NCI-H524 (cell line): ENCODE measurements at places on chromosomes 7 and 10.

GRCh38 chr10:128048819-128049210 lies 77.4 kb downstream of the MKI67 start:
- no peak for DNase-seq

DNA sequence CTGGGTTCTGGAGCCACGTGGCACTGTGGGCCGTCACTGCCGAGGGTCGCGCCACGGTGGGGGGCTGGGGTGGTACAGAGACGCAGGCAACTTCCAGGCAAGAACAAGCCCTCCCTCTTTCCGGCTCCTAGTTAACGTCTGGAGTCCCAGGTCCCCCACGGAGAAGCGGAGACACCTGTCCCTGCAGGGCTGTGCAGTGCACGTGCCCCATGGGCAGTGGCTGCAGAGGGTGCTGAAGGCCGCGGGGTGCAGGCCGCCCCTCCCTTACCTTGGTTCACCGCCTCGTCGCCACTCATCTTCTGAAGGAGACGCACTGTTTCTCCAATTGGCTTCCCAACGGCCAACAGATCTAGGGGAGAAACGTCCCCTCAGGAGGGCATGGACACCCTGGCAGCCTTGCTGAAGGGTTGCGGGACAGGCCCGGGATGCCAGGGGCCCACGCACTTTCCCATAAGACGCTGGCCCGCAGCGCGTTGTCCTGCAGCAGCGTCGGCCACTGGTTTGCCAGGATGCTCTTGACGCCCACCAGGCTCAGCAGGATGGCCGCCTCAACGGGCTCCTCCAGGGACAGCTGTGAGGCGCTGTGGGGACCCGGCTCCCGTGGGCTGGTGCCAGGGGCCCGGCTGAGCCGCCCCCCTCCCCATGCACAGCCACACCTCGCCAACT lies 24.3 kb upstream of the NKX6-2 start:
- DNase-seq, result no peak

DNA sequence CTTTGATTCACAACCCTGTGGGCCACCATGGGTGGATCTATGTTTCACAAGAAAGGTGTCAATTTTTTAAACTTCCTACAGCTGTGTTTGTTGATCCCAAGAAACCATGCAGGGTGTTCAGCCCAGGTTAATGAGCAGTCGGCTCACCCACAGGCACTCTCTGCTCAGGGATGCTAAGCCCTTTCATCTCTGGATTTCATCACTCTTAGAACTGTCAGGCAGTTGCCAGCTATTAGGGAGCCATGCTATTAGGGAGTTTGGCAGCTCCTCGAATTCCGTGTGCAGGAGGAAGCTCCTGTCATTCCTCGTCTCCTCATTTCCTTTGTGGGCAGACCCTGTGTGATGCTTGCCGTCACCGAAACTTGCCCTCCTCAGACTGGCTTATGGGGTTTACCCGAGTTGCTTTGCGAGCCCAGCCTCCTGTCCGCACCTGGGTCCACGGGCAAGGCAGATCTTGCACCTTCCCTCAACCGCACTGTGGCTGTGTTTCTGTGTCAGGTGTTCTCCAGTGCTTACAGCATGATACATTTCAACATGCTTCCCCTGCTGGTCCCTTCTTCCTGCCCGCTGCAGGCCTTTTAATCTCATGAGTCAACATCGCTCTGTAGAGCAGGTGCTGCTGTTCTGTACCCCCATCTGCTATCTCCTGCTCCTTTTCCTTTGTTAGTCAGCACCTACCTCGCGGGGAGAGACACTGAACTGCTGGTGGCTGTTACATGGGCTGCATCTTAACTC lies 509.8 kb downstream of the SUGCT start:
- peak; percentile 80 for DNase-seq

GRCh38 chr7:91632234-91632940 lies 248.1 kb downstream of the MTERF1 start:
- no peak for DNase-seq

DNA sequence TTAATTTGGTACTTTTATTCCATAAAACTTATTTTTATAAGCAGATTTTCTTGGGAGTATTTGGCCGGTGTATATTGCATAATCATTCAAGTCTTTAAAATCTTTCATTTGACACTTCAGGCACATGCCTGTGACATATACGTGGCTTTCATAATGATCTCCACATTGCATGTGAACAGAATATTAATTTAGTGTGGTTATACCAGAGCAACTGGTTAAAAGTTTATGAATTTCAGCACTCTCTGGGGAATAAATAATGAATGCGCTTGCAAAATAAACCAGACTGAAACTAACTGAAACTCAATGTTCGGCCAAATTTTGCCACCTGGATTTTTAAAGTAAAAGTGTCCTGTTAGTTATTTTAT lies 242.3 kb downstream of the GLI3 start:
- DNase-seq, result no peak

- DNase-seq, result no peak
Measured at GRCh38 chr7:146412781-146413180, 296.2 kb downstream of the CNTNAP2 start.

DNA sequence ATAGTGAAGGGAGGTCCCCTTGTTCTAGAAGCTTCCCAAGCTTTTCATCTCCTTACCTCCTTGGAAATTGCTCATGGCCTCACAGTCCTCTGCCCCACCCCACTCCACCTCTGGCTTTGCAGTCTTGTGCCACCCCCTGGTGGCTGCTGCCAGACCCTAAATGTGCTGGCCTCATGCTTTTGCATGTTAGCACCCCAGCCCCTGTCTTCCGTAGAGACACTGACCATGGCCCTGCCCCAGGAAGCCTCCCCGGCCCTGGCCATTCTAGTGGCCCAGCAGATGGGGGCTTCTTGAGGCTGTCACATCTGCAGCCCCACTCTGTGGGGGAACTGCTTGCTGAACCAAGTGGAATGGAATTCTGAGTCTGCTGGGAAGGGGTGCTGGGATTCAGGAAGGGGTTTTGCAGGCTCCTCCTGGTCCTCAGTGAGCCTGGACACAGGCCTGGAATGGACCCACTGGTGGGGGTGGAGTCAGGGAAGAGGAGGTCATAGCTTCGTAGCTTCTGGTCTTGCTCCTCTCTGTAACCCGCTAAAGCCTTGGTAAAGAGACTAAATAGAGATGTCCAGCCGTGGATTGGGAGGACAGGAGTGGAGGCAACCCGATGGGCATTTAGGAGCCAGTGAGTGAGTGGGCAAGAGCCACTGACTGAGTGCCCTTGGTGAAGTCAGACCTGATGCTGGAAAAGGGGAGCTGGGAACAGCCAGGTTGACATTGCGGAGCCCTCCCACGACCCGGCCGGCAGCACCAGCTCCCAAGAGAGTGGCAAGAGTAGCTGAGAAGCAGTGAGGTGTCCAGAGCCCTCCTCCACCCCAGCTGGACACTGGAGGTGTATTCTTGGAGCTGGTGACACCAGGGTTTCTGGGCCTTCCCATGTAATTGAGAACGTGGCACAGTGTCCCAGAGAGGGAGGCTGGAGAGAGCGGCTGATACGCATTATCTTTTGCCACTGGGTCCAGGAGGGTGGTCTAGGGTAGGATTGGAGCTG lies 20.9 kb downstream of the RAMP3 start:
- peak; percentile 10 for DNase-seq

- DNase-seq, result peak; percentile 89
Measured at GRCh38 chr10:31749981-31750840, 178.4 kb downstream of the ARHGAP12 start.

- no peak for DNase-seq
Measured at GRCh38 chr10:11831520-11831951, 8.4 kb downstream of the PROSER2 start.

DNA sequence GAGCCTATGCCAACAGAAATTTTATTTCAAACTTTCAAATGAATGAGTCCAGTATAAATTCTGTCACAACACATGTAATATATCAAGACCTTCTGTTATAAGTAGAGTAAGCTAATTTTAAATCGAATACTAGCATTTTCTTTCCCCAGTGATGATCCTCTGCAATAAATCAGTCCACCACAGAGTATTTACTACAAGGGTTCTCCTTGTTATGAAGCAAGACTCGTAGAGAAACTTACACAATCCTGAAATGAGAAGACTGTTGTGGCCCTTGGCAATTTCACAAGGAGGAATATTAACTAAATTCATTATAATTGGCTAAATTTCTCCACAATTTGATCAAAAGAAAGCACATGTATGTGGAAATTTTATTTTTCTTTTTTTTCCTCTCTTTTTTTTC lies 312.4 kb upstream of the DGKB start:
- no peak for DNase-seq

GRCh38 chr7:26073041-26073440 lies 79.0 kb upstream of the NFE2L3 start:
- DNase-seq, result peak; percentile 2

DNA sequence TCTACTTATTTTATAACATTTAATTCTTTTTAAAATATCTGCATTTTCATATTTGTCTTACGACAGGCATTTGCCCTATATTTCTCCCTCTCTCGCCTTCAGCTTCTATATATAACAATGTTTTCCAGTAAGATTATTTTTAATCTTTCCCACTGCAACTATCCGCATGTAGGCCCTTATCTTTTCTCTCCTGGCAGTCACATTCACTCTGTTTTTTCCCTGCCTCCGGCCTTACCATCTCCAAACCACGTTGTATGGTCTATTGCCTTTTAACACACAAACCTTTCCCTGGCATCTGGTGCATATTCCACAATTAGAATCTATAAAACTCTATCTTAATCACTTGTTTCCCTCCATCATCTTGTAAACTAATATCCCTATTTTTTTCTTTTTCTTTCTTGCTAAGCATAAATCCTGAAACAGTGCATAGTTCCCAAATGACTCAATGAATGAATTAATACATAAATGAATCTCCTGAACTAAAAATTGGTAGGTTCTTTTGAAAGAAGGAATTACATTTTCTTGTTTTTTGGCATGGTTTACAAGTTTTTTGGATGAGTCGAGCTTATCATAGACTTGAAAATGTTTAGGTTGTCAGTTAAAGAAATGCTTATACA lies 173.2 kb downstream of the SEMA3A start:
- no peak for DNase-seq

DNA sequence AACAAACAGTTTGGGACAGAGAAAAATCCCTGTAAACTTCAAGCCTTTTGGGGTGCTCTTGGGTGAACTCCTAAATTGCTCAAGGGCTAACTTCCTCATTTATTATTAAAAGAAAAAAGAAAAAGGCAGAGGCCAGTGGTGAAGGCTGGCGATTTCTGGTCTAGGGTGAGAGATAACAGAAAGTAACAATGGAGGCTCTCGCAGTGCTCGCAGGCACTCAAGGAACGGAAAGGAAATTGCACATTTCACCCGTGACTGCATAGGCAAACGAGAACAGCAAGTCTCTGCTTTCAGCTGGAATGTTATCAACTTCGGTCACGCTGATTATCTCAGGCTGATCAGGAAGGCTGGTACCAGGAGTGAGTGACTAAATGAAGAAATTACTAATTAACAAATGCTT lies 70.7 kb downstream of the PRKAG2 start:
- no peak for DNase-seq

GRCh38 chr10:10758306-10758705 lies 259.4 kb upstream of the CELF2 start:
- DNase-seq, result no peak

DNA sequence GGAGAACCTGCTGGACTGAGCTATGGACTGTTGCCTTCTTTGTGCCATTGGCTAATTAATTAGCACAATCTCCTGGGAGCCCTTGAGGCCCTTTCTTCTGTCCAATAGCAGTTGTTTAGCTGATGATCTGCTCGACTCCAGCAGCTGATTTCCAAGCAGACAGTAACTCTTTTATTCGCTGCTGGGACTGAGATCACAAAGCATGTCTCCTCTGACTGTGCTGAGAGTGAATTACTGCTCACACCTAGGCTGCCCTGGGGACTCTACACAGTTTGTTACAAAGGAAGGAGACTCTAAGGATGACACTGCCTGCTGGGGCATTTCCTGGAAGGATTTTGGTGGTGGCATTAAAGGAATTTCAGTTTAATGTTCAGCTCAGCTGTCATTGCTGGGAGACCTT lies 31.4 kb downstream of the CASP7 start:
- no peak for DNase-seq

- DNase-seq, result no peak
Measured at GRCh38 chr10:123146013-123146893, 1.7 kb upstream of the HMX2 start.

DNA sequence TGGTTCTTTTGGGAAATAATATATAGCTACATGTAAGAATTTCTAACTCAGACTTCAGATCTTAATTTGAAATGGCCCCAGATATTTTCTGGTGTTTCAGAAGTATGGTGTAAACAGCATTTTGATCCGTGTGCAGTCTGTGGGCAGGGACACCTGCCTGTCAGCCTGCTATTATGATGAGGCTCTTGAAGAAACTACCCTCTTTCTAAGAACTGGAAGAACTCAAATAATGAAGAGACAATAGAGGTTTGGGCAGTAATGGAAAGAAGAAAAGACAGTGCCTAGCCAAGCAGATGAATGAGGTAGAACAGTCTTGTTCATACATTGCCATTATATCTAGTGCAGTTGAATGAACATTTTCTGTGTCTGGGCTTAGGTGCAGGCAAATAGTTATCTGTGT lies 256.6 kb downstream of the ARHGAP21 start:
- no peak for DNase-seq

- no peak for DNase-seq
Measured at GRCh38 chr10:116240157-116240950, 32.7 kb downstream of the GFRA1 start.

- DNase-seq, result no peak
Measured at GRCh38 chr7:137885678-137886077, 38.9 kb upstream of the DGKI start.

GRCh38 chr10:75043256-75044131 lies 68.0 kb upstream of the SAMD8 start:
- no peak for DNase-seq

DNA sequence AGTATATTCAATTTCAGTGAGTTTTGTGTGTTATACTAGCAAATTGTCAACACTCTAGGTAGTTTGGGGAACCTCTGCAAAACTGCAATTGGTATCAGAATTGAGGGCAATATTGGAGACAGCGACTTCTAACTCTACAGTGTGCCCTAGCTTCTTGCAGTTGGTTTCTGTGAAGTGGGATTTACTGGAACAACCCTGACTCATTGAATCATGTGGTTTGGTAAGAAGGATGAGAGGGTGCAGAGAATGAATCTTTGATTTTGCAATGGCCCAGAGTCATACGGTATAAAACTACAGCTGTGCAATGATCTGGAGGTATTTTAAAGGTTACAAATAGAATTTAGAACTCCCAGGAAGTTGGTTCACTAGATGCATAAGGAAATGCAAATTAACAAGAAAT lies 129.1 kb upstream of the PPP1R3A start:
- DNase-seq, result no peak

GRCh38 chr10:25766687-25767221 lies 167.3 kb upstream of the MYO3A start:
- peak; percentile 21 for DNase-seq

DNA sequence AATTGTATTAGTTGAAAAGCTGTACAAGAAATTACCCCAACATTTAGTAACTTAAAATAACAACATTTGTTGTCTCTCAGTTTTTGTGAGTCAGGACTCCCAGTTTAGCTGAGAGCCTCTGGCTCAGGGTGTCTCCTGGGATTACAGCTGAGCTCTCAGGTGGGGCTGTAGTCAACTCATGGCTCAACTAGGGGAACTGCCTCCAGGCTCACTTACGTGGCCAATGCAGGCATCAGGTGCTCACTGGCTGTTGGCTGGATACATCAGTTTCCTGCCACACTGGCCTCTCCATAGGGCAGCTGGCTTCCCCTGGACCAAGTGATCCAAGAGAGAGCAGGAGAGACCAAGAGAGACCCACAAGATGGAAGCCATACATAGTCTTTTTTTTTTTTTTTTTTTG lies 17.5 kb downstream of the CCNY start:
- no peak for DNase-seq
